Left kidney (tissue), 8 donors: ENCODE measurements at places on chromosomes 1 and 21. TPM values are rescaled to one million over a fixed set of nuclear protein-coding genes. Genes with fewer than 3 reads are reported as not detected.
A peak's percentile ranks its signal among the peaks of the same experiment; 100 is the strongest.

Gene KRTAP13-2
- polyA plus RNA-seq = not detected

Gene PDIK1L
- polyA plus RNA-seq = 20.1 TPM

Gene GNG4
- 5.2 TPM for polyA plus RNA-seq

Gene CD1E
- not detected for polyA plus RNA-seq

Gene PPFIA4
- polyA plus RNA-seq = 9.7 TPM

Gene SERPINC1
- polyA plus RNA-seq = 0.28 TPM

Gene C1QA
- polyA plus RNA-seq = 10.1 TPM

Gene HENMT1
- polyA plus RNA-seq = 14.1 TPM

Gene KRTAP15-1
- polyA plus RNA-seq = not detected

Gene DPT
- not detected for polyA plus RNA-seq

Gene AMY1C
- polyA plus RNA-seq = not detected

Gene CHRM3
- polyA plus RNA-seq = 8.2 TPM

Gene TIE1
- polyA plus RNA-seq = 47.3 TPM

DNA sequence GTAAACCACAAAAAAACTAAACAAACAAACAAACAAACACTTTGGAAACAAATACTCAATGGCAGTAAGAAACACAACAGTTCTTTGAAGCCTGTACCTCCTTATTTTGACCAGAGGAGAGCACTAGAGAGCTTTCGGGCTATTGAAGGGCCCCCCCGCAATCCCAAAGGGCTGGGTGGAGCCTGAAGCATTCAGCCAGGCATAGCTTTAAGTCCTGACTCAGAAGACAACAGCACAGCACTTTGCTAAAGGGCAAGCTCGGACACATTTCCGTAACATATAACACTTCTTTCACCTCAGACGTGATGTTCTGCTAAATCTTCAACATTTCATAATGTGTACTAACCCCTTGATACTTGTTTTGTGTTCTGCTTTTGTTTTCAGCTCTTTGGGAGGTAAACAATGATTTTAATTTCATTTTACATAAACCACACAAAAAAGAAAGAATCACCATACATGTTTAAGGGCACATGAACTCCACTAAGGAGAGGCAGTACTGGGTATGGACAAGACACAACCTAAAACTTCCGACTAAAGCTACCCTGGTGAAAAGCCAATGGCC lies 9.7 kb upstream of the SHCBP1L start:
- peak; percentile 83 for DNase-seq

DNA sequence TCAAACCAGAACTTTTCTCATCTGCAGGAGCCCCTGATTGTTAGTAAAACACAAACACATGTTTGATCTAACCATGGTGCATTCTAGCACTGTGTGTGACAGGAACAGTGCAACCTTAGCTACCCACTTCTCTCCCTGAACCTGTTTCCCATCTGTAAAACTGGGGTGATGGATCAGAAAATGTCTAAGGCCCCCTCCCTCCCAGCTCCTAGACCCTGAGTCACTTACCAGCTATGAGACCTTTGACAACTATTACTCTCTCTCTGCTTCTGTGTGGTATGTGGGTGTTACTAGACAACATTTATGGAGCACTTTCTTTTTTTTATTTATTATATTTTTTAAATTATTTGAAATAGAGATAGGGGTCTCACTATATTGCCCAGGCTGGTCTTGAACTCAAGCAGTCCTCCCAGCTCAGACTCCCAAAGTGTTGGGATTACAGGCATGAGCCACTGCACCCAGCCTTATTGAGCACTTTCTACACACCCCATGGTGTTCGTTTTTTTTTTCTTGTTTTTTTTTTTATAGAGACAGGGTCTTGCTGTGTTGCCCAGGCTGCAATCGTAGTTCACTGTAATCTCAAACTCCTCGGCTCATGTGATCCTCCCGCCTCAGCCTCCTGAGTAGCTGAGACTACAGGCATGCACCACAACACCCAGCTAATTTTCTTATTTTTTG lies 2.6 kb downstream of the INPP5B start:
- DNase-seq = no peak

- DNase-seq = peak; percentile 55
Measured at GRCh38 chr1:110203021-110203661, 7.0 kb upstream of the KCNC4 start.

- no peak for DNase-seq
Measured at GRCh38 chr1:155121249-155121648, 6.4 kb upstream of the EFNA1 start.

DNA sequence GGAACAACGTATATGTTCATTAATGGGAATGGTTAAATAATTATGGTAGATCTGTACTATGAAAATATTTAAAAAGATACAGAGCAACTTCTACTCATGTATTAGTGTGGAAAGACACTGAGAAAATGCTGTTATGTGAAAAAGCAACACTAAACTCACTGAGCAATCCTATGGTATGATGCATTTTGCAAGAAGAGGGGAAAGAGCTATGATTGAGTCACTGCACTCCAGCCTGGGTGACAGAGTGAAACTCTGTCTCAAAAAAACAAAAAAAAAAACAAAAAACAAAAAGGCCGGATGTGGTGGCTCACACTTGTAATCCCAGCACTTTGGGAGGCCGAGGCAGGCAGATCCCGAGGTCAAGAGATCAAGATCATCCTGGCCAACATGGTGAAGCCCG lies 44.4 kb downstream of the ATP5PO start:
- DNase-seq = no peak

DNA sequence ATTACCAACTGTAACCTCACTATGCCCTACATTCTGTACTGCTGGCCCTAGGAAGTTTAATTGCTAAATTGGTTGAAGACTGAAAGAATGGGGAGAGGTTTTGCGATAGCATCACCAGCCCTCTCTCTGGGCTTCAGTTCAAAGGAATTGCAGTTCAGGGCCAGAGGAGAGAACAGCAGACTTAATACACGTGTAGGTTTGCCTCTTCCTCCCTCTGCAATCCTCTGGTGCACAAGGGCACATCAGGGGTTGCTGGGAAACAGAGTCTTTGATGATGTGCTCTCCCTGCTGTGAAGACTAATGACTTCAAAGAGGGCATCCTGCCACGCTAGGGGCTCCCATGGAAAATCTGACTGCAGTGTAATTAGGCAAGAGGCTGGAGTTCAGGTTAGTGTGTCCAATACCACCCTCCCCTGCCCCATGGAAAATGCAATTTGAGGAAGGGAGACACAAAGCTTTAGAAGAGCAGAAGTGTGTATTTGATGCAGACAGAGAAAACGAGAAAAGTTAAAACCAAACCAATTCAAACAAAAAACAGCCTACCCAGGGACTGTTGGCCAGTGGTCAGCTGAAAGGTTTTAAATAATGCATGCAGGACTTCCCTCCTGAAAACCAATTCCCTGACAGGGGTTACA lies 167.9 kb downstream of the ASTN1 start:
- peak; percentile 59 for DNase-seq

GRCh38 chr1:158799689-158800088 lies 18.7 kb upstream of the OR6N2 start:
- no peak for DNase-seq

- no peak for DNase-seq
Measured at GRCh38 chr1:229098903-229099578, 171.9 kb upstream of the RAB4A start.

- DNase-seq = no peak
Measured at GRCh38 chr1:232999956-233000625, 49.7 kb downstream of the NTPCR start.

- DNase-seq = no peak
Measured at GRCh38 chr1:205073511-205073910, 10.7 kb downstream of the TMEM81 start.

- DNase-seq = no peak
Measured at GRCh38 chr1:162373072-162373427, 3.6 kb downstream of the SPATA46 start.

- DNase-seq = no peak
Measured at GRCh38 chr1:50603274-50604271, 180.3 kb upstream of the DMRTA2 start.

DNA sequence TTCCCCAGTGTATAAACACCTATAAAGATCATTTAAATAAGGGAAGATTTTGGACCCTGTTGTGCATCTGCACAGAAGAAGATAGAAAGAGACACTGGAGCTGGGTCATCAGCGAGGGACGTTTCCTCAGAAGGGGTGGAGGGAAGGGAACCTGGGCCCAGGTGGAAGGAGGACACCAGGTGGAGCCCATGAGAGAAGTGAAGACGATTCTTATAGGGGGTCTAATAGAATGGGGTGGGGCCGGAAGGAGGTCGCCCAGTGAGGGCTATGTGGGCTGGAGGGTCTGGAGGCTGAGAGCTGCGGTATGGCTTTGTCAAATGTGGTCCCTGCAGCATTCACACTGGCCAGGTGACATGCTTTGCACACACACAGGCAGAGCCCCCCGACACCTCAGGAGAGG lies 13.7 kb downstream of the KIRREL1 start:
- DNase-seq = no peak

GRCh38 chr1:165365341-165365740 lies 8.8 kb upstream of the LMX1A start:
- no peak for DNase-seq

DNA sequence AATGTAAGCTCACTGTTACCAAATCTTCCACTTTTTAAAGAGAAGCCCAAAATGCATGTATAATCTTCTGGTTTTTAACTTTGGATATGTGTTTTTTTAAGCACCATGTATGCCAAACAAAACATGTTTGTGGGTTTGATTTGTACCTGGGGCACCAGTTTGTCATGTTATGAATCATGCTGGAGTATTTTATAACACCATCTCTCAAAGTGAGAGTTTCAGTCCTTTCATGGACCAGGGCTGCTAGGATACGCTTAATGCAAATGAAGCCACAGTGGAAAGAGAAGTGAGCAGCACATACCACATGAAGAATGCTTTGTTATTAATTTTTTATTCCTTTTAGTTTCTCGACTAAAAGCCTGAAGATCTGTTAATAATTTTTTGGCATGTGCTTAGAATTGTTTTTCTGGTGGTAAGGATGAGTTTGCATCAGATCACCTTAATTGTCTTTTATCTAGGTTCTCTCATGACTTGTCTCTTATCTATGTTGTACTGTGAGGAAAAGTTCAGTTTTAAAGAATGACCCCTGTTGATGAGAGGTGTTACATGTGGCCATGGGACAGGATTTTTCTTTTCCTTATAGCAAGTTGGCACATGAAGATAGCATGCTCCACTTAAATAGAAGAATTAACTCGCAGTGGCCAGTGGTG lies 2.0 kb upstream of the RABGAP1L start:
- no peak for DNase-seq

DNA sequence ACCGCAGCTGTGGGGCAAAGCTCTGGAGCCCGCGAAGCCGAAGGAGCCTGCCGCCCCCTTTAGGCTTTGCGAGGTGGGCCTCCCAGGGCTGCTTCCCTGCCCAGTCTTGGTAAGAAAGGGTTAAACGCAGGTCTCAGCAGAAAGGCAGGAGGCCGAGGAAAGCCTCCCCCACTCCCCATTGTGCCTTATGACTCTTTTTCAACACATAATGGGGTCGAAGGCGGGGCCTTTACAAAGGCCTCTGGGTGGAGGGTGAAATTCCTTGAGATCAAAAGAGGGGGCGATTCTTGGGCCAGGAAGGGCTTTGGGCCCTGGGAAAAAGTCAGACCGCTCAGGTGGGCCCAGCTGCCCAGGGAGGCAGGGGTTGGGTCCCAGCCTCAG lies 880 bp downstream of the ALPL start:
- DNase-seq = no peak

DNA sequence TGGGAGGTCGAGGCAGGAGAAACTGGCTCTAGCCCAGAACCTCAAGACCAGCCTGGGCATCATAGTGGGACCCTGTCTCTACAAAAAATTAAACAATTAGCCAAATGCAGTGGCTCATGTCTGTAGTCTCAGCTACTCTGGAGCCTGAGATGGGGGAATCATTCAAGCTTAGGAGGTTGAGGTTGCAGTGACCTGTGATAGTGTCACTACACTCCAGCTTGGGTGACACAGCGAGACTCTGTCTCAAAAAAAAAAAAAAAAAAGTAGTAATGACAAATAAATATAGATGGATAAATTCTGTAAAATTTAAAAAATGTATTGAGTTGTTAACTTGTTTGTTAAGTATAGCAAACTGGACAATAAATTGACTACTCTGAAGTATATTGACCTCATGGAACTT lies 5.9 kb upstream of the CDC14A start:
- no peak for DNase-seq

GRCh38 chr1:153428073-153428638 lies 11.8 kb downstream of the S100A7A start:
- DNase-seq = no peak

GRCh38 chr1:168637350-168637991 lies 61.1 kb downstream of the XCL1 start:
- DNase-seq = no peak

- DNase-seq = no peak
Measured at GRCh38 chr1:159554696-159555095, 18.9 kb upstream of the OR10J5 start.

DNA sequence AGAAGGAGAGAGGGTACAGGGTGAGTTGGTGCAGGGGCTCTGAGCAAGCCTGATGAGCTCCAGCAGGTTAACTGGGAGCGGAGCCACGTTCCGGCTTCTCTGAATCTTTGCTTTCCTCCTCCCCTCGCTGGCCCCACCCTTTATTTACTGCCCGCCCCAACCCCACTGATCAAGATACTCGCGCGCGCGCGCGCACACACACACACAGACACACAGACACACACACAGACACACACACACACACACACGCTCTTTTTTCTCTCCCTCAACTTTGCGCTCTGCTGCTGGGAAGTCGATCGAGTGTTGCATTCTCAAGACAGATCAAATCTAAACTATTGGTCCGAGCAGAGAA lies at the start of gene GRIK1:
Gene GRIK1, minus strand, starts transcription at position 73 of the 352 bp plus-strand sequence.
- DNase-seq = peak; percentile 21

- no peak for DNase-seq
Measured at GRCh38 chr1:230120921-230121381, 53.9 kb downstream of the GALNT2 start.

- peak; percentile 95 for DNase-seq
Measured at GRCh38 chr1:2133039-2133878, 61.3 kb downstream of the FAAP20 start.

- no peak for DNase-seq
Measured at GRCh38 chr1:185017966-185018365, 27.4 kb upstream of the RNF2 start.

- DNase-seq = no peak
Measured at GRCh38 chr1:117631359-117632160, 25.7 kb downstream of the TENT5C start.

GRCh38 chr1:64220241-64220640 lies 16.8 kb downstream of the UBE2U start:
- DNase-seq = no peak

GRCh38 chr21:39613041-39613934 lies 548 bp downstream of the B3GALT5 start:
- no peak for DNase-seq
